ENCODE measurements at places on chromosomes 7 and 10. TPM values are rescaled to one million over a fixed set of nuclear protein-coding genes. Genes with fewer than 3 reads are reported as not detected.

GRCh38 chr10:58512491-58513187, at the start of gene BICC1:
Gene BICC1 (plus strand): TSS chr10:58512872. CDS start chr10:58513144, 272 bp downstream.
- no peaks in the 10 kb centered on the region for H3K36me3 ChIP-seq
- peaks cover 10% of the 10 kb centered on the region for H3K4me1 ChIP-seq
- DNase-seq, result peak; percentile 27
- peaks cover 36% of the 10 kb centered on the region for H3K27me3 ChIP-seq
- H3K27ac ChIP-seq, result no peak within 1 kb of the TSS
- H3K4me3 ChIP-seq, result peak within 1 kb of the TSS; percentile 58

GRCh38 chr10:110893559-110894179, 21.9 kb downstream of the PDCD4 start:
- H3K4me3 ChIP-seq, result no peak overlapping the region
- peaks cover 41% of the 10 kb centered on the region for H3K36me3 ChIP-seq
- H3K27me3 ChIP-seq, result no peaks in the 10 kb centered on the region

DNA sequence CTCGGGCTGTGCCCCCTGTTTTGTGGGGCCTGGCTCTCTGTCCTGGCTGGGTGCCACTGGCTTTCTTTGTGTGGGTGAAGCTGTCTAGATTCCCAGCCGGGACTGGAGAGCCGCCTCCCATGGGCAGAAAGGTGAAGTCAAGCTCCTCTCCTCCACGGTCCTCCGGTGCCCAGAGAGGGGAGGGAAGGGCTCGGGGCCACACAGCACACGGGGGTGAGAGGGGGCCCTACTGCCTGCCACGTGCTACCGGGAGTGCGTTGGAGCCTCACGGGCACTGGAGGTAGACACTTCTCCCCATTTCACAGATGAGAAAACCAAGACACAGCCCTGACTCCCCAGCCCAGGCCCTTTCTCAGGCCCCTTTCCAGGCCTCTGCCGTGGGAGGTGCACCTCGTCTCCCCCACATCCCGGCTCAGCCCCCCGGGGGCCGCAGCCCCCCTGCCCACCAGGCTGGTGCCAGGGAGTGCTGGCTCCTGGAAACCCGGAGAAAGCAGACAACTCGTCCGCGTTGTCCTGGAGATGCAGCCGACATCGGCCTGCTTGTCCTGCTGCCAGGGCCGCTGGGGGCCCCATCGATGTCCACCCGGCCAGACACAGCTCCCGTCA, 55.8 kb downstream of the UNCX start:
- no peaks in the 10 kb centered on the region for H3K36me3 ChIP-seq
- no peak overlapping the region for H3K4me3 ChIP-seq
- peaks cover 7% of the 10 kb centered on the region for H3K4me1 ChIP-seq
- DNase-seq, result no peak

DNA sequence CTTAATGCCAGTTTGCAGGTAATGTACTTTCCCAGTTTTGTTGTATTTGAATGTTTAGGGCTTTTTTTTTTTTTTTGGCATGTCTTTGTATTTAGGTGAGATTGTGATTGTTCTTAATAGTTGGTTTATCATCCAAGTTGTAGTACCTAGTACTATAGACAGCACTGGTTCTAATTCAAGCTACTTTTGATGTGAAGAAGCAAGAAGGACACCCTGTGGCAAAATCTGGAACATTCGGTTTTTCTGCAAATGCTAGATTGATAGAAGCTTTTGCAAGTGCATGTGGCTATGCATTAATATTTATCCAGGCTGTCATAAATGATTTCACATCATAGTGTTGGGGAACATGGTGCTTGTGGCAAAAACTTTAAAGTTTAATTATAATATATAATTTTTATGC, 248.9 kb downstream of the FOXP2 start:
- DNase-seq, result peak; percentile 8
- no peaks in the 10 kb centered on the region for H3K36me3 ChIP-seq
- no peaks in the 10 kb centered on the region for H3K27me3 ChIP-seq
- no peak overlapping the region for H3K4me3 ChIP-seq

Gene DUSP5
- 60.9 TPM for total RNA-seq

DNA sequence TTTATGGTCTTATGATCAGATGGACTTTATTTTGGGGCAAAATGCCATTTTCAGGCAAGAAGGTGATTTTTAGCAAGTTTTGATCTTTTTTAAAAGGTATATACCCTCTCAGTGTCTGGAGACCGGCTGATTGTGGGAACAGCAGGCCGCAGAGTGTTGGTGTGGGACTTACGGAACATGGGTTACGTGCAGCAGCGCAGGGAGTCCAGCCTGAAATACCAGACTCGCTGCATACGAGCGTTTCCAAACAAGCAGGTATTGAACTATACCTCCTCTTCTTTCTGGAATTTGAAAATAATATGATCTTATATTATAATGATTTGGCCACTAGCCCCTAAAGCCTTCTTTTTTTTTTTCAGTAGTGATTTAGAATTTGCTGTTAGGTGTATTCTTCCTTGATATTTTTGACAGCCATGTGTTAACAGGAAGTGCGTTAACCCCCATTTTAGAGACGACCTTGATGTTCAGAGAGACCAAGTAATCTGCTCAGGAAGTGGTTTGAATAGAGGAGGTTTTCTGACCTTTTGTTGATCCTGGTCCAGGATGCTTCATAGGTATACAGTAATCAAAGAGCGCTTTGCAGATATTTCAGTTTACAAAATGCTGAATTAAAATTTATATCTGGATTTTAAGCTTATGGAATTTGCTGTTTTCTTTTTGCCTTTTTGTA, 6.2 kb downstream of the BUB3 start:
- H3K36me3 ChIP-seq, result peaks cover 84% of the 10 kb centered on the region
- peaks cover 69% of the 10 kb centered on the region for H3K4me1 ChIP-seq
- H3K27me3 ChIP-seq, result no peaks in the 10 kb centered on the region
- peak; percentile 33 for DNase-seq
- H3K4me3 ChIP-seq, result peak overlapping the region; percentile 29
- peak overlapping the region; percentile 59 for H3K27ac ChIP-seq

Gene MACC1
- 0.05 TPM for total RNA-seq

GRCh38 chr7:540997-541396, 21.4 kb upstream of the PDGFA start:
- DNase-seq, result no peak
- H3K27ac ChIP-seq, result no peak overlapping the region
- H3K36me3 ChIP-seq, result no peaks in the 10 kb centered on the region
- peaks cover 5% of the 10 kb centered on the region for H3K4me1 ChIP-seq
- no peak overlapping the region for H3K4me3 ChIP-seq

- no peak overlapping the region for H3K4me3 ChIP-seq
- no peaks in the 10 kb centered on the region for H3K36me3 ChIP-seq
- no peaks in the 10 kb centered on the region for H3K27me3 ChIP-seq
- no peak overlapping the region for H3K27ac ChIP-seq
Measured at GRCh38 chr7:25287291-25287690, 59.0 kb upstream of the NPVF start.

Gene ZCWPW1
- 3.4 TPM for total RNA-seq

- peak overlapping the region; percentile 71 for H3K4me3 ChIP-seq
- H3K4me1 ChIP-seq, result peaks cover 63% of the 10 kb centered on the region
- peak; percentile 36 for DNase-seq
- H3K36me3 ChIP-seq, result peaks cover 15% of the 10 kb centered on the region
- H3K27ac ChIP-seq, result peak overlapping the region; percentile 89
- no peaks in the 10 kb centered on the region for H3K27me3 ChIP-seq
Measured at GRCh38 chr10:6576326-6576725, 3.8 kb downstream of the PRKCQ start.

DNA sequence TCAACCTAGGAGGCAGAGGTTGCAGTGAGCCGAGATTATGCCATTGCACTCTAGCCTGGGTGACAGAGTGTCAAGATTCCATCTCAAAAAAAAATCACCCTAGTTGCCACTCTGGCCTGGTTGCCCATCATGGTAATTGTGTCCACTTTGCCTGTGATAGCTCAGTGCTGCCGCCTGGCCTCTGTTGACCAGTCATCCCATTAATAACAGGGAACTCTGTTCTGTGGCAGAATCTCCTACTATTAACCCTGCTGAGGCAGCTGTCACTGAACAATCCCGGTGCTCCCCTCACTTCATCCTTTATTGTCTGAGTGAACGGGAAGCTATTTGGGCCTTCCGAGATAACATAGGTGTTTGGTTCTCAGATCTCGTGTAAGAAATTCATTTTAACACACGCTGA, 14.6 kb downstream of the ZNF3 start:
- DNase-seq, result no peak
- H3K4me3 ChIP-seq, result no peak overlapping the region
- no peaks in the 10 kb centered on the region for H3K4me1 ChIP-seq
- H3K36me3 ChIP-seq, result peaks cover 46% of the 10 kb centered on the region
- no peak overlapping the region for H3K27ac ChIP-seq

DNA sequence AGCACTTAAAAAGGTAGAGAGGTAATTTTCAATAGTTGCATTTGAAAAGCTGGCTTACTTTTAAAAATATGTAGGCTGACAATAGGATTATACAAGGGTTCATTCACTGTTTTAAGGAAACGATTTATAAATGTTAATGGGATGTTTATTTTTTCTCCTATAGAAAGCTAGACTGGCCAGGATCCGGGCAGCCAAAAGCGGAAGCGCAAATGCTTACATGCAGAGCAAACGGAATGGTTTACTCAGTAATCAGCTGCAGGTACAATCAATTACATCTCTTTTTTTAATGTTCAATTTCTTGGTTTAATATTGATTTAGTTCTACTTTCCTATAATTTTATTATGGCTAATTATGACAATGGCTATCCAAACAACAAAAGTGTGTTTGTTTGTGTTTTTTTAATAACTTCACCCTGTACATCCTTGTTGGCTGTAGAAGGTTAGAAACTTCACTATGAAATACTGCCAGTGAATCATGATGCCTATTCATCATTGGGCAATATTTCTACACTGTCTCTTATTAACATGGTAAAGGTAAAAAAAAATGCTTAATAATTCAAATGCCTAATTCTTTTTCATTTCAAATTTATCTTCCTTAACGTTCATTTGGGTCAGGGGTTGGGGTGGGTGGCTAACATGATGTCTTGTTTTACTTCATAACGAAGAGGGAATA, 116.4 kb downstream of the TSPAN12 start:
- no peak overlapping the region for H3K4me3 ChIP-seq
- H3K27me3 ChIP-seq, result peaks cover 6% of the 10 kb centered on the region
- H3K36me3 ChIP-seq, result no peaks in the 10 kb centered on the region
- no peak overlapping the region for H3K27ac ChIP-seq
- no peak for DNase-seq

DNA sequence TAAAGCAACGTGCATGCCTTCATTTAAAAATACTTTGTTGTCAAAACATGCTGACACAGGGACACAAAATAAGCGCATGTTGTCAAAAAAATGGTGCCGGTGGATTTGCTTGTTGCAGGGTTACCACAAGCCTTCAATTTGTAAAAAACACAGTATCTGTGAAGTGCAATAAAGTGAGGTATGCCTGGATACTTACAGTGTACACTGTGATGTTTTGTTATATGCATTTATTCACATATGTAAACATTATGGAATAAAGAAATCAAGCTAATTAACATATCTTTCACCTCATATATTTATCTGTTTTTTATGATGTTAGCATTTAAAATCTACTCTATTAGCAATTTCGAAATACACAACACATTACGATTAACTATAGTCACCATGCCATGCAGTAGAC, 202.6 kb upstream of the FZD8 start:
- H3K4me1 ChIP-seq, result no peaks in the 10 kb centered on the region
- no peaks in the 10 kb centered on the region for H3K36me3 ChIP-seq
- H3K4me3 ChIP-seq, result no peak overlapping the region
- no peak overlapping the region for H3K27ac ChIP-seq

- no peaks in the 10 kb centered on the region for H3K4me1 ChIP-seq
- H3K27ac ChIP-seq, result no peak overlapping the region
- no peaks in the 10 kb centered on the region for H3K36me3 ChIP-seq
- H3K4me3 ChIP-seq, result no peak overlapping the region
- H3K27me3 ChIP-seq, result peaks cover 18% of the 10 kb centered on the region
Measured at GRCh38 chr7:50101873-50102272, 8.8 kb upstream of the ZPBP start.

GRCh38 chr7:69782917-69783684, 184.8 kb downstream of the AUTS2 start:
- no peak overlapping the region for H3K4me3 ChIP-seq
- no peak overlapping the region for H3K27ac ChIP-seq
- no peaks in the 10 kb centered on the region for H3K27me3 ChIP-seq
- no peaks in the 10 kb centered on the region for H3K4me1 ChIP-seq
- no peak for DNase-seq

DNA sequence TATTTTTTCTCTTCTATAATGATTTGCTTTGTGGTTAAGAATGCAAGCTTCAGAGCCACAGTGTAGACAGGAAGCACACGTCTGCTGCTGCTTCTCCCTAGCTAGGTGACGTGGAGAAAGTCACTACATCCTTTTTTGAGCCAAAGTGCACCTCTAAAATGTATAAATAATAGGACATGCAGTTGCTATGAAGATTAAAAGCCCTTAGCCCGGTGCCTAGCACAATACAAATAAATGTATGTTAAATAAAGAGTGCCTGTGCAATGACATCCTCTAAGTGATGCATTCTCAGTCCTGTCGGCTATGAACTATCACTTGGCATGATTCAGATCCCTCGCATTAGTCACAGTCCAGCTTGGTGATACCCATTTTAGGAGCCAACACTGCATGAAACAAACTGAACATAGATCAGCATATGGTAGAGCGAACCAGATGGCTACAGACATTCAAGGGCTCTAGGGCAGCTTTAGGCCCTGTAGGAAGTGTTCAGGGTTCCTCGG, 4.8 kb upstream of the TRDMT1 start:
- peaks cover 52% of the 10 kb centered on the region for H3K4me1 ChIP-seq
- H3K27ac ChIP-seq, result peak overlapping the region; percentile 95
- no peaks in the 10 kb centered on the region for H3K36me3 ChIP-seq
- peak overlapping the region; percentile 53 for H3K4me3 ChIP-seq
- no peaks in the 10 kb centered on the region for H3K27me3 ChIP-seq
- DNase-seq, result peak; percentile 60

GRCh38 chr7:17056491-17057142, 174.8 kb upstream of the AGR3 start:
- DNase-seq, result no peak
- H3K4me3 ChIP-seq, result no peak overlapping the region
- no peaks in the 10 kb centered on the region for H3K36me3 ChIP-seq
- H3K27ac ChIP-seq, result no peak overlapping the region

Gene KAT6B
- total RNA-seq, result 20.9 TPM

Gene YAE1
- 9.8 TPM for total RNA-seq

DNA sequence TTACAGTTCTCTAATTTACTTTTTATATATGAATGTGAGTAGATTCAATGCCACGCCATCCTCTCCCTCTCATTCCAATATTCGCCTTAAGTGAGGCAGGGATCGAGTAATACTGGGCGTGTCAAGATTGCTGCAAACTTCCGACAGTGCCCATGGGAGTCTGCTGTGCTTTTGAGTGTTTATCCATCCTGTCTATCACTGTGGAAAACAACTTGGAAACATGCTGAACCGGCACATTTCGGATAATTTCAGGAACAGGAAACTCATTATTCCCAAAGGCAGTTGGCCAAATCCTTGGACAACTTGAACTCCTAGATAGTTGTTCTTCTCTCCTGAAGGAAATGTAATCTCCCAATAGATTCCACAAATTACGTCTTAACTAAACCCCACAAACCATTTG, 28.5 kb downstream of the PIP4K2A start:
- H3K4me1 ChIP-seq, result peaks cover 89% of the 10 kb centered on the region
- H3K27ac ChIP-seq, result no peak overlapping the region
- H3K4me3 ChIP-seq, result no peak overlapping the region
- no peaks in the 10 kb centered on the region for H3K27me3 ChIP-seq
- H3K36me3 ChIP-seq, result peaks cover 7% of the 10 kb centered on the region

Measured in activated CD4-positive, alpha-beta T cell treated with anti-CD3 and anti-CD28 coated beads for 36 hours (primary cell).